ENCODE measurements at places on chromosomes 7 and 10.

GRCh38 chr10:131618587-131619267 lies 282.1 kb upstream of the PPP2R2D start:
- DNase-seq = no peak

DNA sequence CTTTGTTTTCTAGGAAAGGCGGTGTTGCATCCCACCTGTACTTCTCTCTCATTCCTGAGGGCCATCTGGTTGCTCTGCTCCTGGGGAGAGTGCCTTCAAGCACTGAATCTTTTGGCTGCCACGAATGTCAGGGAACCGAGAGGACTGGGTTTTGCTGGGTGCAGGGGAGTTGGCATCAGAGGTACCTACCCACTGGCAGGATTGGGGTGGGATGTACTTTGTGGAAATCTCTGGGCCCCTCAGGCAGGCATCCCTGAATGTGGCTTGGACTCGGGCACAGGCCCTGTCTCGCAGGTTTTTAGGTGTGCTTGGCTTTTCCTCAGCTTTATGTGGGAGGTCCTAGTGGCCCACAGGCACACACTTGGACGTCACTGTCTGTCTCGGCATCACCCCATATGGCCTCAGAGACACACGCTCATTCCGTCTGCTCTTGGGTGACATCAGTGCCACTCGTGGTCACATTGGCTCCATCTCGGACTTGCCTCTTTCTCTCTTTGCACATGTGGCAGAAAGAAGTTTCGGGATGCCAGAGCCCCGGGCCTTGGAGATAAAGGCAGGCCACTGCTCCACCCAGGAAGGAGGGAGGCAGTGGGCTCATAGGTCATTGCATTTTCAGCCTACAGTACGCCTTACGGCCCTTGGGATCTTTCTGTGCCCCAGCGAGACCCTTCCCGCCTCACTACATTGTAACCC lies 325.6 kb downstream of the ZNF716 start:
- no peak for DNase-seq

DNA sequence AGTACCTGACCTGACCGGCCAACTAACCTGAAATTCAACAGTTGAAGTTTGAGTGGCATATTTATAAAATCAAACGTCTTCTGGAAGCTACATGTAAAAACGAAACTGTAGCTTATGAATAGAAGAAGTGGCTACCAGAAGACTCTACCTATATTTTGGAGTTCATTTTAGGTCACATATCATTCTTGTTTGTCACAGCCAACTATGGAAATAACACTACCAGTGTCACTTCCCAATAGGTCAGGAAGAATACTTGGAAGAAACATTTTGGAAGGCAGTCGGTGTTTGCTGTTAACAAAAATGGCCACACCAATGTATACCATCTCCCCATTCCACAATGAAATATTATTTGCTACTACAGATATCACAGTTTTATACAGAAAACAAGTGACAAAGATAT lies 12.6 kb downstream of the TWIST1 start:
- no peak for DNase-seq

GRCh38 chr7:80677629-80678028 lies 39.2 kb downstream of the CD36 start:
- no peak for DNase-seq

GRCh38 chr7:73509463-73509862 lies 12.6 kb downstream of the BAZ1B start:
- no peak for DNase-seq

GRCh38 chr10:75140246-75140645 lies 28.8 kb downstream of the SAMD8 start:
- DNase-seq = no peak

DNA sequence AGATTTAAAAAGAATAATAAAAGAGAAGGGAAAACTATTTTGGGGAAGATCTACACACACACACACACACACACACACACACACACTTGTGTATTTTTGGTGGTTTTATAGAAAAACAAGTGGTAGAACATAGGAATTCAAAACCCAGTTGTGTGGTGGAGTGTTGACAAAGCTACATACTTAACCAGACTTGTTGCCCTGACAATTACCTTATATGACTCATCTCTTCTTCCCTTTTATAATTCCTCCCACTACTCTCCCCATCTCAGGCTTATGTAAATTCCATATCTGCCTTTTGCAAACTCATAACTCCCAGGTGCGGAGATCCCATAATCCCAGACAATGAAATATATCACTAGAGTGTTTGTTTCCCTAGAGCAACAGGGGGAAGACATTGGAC lies 873.7 kb downstream of the NXPH1 start:
- DNase-seq = no peak

GRCh38 chr10:109982812-109983211 lies 25.0 kb upstream of the ADD3 start:
- no peak for DNase-seq

- DNase-seq = no peak
Observed at GRCh38 chr7:158589653-158590052, 2.0 kb upstream of the PTPRN2 start.

DNA sequence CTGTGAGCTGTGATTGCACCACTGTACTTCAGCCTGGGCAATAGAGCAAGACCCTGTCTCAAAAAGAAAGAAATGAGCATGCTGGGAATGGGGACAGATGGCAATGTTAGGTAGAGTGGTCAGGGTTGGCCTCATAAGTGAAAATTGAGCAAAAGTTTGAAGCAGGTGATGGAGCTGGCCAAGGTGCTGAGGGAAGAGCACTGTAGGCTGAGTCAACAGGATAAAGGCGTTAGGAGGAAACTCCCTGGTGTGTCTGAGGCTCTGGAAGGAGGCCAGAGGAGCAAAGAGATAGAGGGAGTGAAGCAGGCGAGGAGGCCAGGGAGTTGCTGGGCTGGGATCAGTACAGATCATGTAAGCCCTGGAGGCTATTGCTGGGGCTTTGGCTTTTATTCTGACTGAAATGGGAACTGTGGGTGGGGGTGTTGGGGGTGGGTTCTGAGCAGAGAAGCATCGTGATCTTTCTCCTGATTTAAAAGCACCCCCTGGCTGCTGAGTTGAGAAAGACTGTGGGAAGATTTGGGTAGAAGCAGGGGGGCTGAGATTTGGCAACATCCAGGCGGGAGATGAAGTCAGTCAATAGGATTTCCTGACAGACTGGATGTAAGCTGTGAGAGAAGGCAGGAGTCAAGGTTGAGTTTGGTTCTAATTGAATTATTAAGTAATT lies 52.5 kb upstream of the VKORC1L1 start:
- DNase-seq = no peak

- no peak for DNase-seq
Observed at GRCh38 chr10:14074062-14074884, 256.5 kb downstream of the FRMD4A start.

GRCh38 chr10:29157321-29157720 lies 131.5 kb upstream of the LYZL1 start:
- no peak for DNase-seq

GRCh38 chr7:83159731-83160130 lies 3.0 kb downstream of the PCLO start:
- DNase-seq = no peak

DNA sequence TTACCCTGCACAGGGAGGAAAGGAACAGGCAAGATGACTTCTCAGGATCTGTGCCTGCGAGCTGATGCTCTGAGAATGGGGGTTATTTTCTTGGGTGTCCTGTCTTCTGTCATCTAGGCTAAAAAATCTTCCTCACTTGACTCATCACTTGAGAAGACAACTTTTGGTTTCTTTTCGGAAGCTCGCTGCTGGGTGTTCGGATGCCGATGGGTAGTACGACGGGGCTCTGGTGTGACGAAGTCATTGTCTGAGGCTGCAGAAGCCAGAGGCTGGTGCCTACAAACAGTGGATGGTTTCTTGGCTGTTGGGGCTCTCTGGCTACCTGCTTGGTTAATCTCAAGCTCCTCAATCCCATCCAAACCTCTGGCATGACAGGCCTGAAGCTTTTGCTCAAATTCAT lies 92.2 kb downstream of the NPSR1 start:
- DNase-seq = no peak

DNA sequence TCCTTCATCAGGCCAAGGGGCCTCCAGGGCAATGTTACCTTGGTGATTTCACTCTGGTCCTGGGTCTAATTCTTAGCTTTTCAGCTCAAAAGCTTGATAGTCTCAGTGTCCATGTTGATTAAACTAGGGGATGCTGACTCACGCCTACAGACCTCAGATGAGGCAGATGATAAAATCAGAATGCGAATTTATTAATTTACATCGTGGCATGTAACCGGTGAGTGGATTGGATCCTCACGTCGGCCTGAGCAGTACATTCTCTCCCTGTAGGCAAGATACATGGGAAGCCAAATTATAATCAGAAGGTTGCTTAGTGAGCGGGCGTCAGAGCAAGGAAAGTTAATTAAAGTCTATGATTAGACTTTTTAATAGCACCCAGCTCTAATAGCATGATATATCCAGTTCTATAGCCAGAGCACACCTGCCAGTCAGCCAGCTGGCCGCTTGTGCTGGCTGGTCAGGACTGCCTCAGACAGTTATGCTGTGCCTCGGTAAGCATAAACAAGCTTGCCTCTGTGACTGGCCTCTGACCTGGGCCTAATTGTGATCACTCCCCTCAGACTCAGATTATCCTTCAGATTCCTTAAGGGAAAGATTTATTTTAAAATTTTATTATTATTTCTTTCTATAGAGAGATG lies 20.2 kb upstream of the CPA5 start:
- DNase-seq = no peak

- DNase-seq = no peak
Observed at GRCh38 chr10:29669149-29669548, 34.4 kb upstream of the SVIL start.

DNA sequence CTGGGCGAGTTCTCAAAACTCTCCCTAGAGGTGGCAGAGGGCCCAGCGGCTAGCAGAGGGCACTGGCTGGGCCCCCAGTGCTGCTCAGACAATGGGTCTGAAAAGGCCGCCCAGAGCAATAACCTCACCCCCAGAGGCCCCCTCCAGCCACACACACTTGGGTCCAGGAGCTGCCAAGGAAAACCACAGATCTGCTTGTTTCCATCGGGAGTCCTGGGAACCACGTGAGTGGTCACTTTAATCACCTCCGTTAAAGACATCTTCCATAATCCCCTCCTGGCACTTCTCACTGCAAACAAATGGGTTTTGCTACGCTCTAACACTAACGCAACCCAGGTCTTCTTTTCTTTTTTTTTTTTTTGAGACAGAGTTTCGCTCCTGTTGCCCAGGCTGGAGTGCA lies 30.0 kb downstream of the NUDT1 start:
- DNase-seq = no peak

All from cortex of kidney (tissue), 1 donor.